ENCODE measurements at places on chromosomes 1 and 21.

GRCh38 chr21:43626390-43626789, 32.9 kb downstream of the HSF2BP start:
- no peak for DNase-seq

GRCh38 chr1:145758575-145758974, 39.3 kb downstream of the CD160 start:
- DNase-seq = no peak

DNA sequence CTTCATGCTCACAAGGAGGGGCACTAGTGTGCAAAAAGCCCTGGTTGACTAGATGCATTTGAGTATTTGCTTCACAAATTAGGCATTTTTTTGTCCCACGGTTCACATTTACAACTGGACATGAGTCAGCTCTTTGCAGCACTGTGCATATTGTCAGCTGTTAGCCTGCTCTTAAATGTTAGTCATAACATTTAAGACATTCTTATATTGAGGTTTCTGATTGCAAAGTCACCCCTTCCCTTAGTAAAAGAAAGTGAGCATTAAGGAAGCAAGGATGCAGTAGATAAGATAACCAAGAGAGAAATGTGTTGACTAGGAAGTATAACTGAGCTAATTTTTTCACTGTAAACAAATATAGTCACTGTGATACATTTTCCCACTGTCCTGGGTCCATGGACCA, 132.6 kb upstream of the CTTNBP2NL start:
- DNase-seq = no peak

DNA sequence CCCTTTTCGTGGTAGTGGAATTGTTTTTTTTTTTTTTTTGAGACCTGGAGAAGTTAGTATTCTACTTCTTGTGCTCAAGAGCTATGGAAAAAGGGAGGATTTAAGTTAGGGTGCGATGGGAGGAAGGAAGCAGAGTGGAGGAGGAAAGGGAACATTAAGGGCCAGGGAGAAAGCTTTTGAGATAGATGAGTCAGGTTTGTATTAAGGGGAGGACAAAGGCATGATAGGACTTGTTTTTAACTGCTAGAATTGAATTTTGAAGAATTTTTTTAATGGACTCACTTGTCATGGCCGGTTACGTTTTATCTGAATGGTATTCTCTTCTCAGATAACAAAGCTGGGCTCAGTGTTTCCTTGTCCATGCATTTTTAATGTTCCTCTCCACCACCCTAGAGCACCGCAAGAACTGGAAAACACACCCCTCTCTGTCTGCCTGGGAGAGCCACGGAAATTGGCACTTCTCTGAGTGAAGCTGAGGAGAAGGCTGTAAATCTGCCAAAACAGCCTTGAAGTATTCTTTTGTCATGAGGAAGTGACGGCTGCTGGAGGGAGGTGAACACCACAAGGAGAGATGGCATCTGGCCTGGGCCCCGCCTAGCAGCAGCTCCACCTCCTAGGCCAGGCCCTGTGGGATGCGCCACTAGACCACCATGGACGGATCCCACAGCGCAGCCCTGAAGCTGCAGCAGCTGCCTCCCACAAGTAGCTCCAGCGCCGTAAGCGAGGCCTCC, 3.5 kb downstream of the NIPAL3 start:
- DNase-seq = peak; percentile 83

DNA sequence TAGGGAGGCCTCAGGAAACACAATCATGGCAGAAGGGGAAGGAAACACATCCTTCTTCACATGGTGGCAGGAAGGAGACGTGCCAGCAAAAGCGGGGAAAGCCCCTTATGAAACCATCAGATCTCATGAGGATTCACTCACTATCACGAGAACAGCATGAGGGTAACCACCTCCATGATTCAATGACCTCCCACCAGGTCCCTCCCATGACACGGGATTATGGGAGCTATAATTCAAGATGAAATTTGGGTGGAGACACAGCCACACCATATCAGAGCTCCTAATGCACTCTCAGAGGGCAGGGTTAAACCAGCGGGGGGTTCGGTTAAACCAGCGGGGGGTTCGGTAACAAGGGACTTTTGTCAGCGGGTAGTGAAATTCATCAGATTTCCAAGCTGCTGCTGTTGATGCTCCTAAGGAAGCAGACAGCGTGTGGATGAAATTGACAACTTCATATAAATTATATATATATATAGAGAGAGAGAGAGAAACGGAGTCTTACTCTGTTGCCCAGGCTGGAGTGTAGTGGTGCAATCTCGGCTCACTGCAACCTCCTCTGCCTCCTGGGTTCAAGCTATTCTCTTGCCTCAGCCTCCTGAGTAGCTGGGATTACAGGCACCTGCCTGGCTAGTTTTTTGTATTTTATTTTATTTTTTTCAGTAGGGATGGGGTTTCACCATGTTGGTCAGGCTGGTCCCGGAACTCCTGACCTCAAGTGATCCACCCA, 4.2 kb downstream of the CSTB start:
- DNase-seq = no peak

GRCh38 chr1:22491995-22492715, 40.5 kb downstream of the ZBTB40 start:
- DNase-seq = no peak

GRCh38 chr1:9733160-9733789, 81.7 kb downstream of the PIK3CD start:
- DNase-seq = no peak

GRCh38 chr1:182389619-182390047, 2.0 kb downstream of the GLUL start:
- peak; percentile 50 for DNase-seq

DNA sequence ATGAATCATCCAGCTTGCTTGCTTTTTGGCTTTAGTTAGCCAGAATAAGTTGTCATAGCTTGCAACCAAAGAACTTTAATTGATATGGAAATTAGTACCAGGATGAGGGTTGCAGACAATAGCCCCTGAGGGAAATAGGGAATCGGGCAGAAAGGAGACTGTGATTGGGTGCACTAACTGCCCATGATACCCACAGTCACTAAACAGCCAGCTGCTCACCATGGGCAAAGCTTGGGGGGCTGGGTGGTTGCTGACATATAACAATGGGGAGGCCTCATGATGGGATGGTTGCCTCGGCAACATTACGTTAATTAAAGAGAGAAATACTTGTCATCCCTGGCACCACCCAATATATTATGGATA, 17.8 kb upstream of the PLA2G2E start:
- DNase-seq = no peak

GRCh38 chr1:57157818-57158603, 192.2 kb upstream of the C8B start:
- DNase-seq = no peak

DNA sequence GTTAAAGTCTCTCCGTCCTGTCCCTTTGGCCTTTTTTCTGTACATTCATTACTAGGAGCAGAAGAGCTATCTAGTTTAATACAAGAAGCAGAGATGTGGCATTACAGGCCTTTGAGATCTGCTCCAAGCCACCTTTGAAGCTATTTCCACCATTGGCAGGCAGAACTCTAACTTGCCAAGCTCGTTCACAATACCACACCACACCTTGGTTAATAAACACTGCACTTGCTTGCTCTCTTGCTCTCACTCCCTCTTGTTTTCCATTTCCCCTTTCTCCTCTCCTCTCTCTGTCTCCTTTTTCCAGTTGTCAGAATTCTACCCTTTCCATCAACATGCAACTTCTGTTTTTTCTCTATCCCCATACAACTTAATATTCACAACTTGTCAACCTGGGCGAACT, 7.0 kb downstream of the SELE start:
- peak; percentile 29 for DNase-seq

DNA sequence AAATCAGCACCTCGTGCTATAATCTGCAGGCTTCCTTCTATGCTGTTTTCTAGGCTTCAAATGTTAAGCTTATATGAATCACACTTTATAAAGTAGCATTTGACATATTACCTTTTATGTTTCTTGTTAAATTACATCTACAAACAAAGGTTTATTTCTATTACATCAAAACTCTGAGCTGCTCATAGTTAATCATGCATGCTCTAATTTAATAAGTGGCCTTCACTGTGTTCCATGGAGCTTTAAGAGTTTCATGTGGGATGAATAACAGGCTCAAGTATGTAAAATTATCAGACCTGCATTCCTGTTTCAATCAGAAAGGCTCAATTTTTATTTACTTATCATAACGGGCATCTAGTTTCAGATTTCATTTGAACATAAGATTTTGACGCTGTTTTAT, 13.0 kb downstream of the SLC19A2 start:
- no peak for DNase-seq

DNA sequence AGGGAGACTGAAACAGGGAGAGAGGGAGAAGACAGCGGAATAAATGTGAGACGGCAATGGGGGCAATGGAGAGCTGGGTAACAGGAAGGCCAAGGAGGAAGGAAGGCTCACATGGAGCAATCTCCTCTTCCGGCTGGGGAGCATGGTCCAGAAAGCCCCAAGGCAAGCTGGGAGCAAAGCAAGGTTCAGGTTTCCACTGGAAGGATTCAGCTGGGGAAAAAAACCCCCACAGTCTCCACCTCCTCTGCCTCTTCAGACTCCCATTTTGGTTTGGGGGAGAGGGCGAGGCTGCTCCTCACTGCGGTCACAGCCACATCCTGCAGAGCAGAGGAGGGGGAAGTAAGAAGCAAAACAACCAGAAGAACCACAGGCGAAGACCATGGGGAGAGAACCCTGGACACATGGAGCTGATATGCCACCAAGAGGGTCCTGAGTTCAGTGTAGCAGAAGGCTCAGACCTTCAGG, 650 bp downstream of the TNFAIP8L2 start:
- no peak for DNase-seq

DNA sequence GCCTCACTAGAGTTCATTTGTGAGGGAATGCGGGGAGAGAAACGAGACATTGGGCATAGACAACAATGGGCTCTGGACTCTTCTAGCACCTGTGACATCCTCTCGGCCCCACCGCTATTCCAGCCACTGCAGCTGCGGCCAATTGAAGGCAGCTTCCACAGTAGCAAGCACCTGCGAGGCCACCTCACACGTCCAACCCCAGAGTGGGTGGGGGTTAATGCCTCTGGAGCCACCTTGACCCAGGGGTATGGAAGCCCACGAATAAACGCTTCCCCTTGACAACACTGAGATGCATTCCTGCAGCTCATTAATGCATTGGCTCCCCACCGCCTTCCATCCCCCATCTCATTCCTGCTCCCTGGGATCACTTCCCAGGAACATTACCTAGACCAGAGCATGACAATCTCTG, 104.4 kb downstream of the GLIS1 start:
- no peak for DNase-seq

- DNase-seq = no peak
Observed at GRCh38 chr1:203150511-203151297, 23.2 kb downstream of the ADORA1 start.

DNA sequence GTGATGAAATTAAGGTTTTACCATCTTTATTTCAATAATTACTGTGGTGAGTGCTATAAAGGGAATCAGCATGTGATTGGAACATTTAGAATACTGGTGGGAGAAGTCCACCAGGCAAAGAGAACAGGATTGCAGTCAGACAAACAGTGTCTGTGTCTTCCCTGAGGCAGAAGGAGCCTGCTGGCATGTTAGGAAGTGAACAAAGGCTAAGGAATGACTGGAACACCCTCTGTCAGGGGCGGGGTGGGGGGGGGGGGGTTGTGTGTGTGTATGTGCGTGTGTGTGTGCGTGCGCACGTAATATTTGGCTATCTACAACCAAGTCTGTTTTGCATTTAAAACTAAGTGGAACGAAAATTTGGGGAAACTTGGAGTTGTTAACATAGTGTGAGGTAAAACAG, 30.2 kb downstream of the SRRM1 start:
- DNase-seq = no peak

GRCh38 chr1:64403331-64403730, 66.6 kb upstream of the CACHD1 start:
- no peak for DNase-seq

GRCh38 chr1:170559166-170559565, 27.2 kb downstream of the GORAB start:
- no peak for DNase-seq

DNA sequence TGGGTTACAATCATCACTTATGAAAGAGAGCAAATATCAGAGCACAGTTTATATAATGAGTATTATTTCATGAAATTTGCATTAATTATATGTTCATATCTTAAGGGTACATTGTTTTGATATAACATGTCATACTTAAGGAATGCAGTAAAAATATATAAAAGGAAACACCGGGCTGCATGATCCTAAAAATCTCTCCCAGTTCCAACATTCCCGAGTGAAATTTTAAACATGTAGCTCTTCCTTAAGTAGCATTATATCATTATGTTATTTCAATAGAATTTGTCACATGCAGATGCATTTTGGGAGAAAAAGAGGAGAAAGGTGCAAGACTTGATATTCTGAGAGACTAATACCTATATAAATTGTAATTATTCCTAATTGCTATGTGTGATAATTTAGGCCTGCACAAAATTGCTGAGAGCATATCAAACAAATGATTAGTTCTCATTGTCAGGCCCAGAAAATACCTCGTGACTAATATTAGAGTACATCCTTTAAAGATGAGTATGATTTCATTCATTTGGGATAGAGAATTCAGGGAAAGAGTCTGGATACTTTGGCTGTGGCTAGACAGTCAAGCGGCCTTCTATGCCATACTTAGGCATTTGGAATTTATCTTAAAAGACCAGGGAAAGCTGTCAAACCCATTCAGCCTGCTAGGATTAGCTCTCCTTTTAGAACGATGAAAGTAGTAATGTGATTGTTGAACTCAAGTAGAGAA, 86.8 kb downstream of the ADGRL2 start:
- DNase-seq = no peak

- DNase-seq = no peak
Observed at GRCh38 chr1:103467100-103467499, 58.4 kb upstream of the RNPC3 start.

GRCh38 chr1:212669102-212669501, 30.5 kb downstream of the BATF3 start:
- no peak for DNase-seq

- no peak for DNase-seq
Observed at GRCh38 chr21:41792711-41793110, 25.9 kb upstream of the RIPK4 start.

GRCh38 chr1:101465941-101466340, 229.1 kb downstream of the S1PR1 start:
- no peak for DNase-seq

GRCh38 chr1:231493421-231494185, 34.9 kb upstream of the TSNAX start:
- no peak for DNase-seq

DNA sequence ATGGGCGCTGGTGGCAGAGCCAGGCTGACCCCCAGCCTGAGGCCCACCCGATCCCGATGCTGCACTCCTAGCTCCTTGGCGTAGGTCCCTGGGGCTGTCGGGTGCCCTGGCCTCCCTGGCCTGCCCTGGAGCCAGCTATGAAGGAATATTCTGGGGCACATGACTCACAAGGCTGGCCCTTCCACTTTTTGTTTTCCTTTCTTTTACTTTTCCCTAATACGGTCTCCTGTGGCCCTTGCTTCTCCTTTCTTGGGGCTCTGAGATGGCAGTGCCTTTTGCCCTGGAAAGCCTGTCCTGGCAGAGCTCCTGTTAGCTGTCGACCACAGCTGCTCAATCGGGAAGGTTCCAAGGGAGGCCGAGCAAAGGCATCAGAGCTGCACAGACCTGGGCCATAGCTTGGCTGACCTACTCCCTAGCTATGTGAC, 22.1 kb downstream of the ARHGEF10L start:
- DNase-seq = no peak

- DNase-seq = no peak
Observed at GRCh38 chr1:66438501-66438900, 95.5 kb upstream of the SGIP1 start.

- DNase-seq = peak; percentile 52
Observed at GRCh38 chr1:202230939-202231645, 37.5 kb downstream of the LGR6 start.
